ENCODE measurements at places on chromosomes 6 and 20. TPM values are rescaled to one million over a fixed set of nuclear protein-coding genes. Genes with fewer than 3 reads are reported as not detected.

DNA sequence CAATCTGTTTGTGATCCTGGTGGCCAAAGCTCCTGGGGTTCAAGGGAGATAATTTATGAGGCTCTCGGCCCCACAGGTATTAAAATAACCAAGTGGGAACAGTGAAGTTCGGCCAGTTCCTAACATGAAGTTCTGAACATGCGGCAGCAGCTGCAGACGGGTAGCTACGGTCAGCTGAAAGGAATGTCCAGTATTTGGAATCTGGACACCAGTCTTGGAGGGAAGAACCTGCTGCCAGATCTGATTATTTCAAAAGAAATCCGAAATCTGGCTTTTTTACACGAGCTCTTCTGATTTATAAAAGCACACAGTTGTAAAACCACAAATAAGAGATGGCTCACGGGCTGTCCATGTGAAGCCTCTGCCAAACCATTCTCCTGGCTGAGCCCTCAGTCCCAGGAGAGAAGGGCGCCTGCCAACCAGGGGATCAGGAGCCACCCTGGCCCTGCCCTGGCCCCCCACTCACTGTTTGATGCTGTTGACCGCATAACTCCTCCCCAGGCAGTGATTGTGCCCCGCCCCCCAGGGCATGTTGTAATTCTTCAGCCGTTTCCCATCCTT, 28.2 kb upstream of the KCNB1 start:
- DNase-seq: no peak

GRCh38 chr6:167548451-167548850, 223.6 kb downstream of the TTLL2 start:
- no peak for DNase-seq

GRCh38 chr6:169891846-169892245, 140.4 kb downstream of the ERMARD start:
- no peak for DNase-seq

GRCh38 chr20:50464026-50464724, 46.0 kb upstream of the PTPN1 start:
- peak; percentile 50 for DNase-seq

- DNase-seq: no peak
Observed at GRCh38 chr6:136398453-136398852, 108.8 kb upstream of the BCLAF1 start.

DNA sequence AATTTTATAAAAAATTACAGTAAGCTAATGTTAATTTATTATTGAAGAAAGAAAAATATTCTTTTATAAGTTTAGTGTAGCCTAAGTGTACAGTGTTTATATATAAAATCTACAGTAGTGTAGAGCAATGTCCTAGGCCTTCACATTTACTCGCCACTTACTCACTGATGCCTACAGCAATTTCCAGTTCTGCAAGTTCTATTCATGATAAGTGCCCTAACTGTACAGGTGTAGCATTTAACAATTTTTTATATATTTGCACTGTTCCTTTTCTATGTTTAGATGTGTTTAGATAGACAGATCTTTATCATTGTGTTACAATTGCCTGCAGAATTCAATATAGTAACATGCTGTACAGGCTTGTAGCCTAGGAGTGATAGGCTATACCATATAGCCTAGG, 80.1 kb upstream of the HDAC2 start:
- DNase-seq: no peak

Gene RBBP8NL
- not detected for total RNA-seq

Gene LPIN3
- 0.46 TPM for total RNA-seq

Gene CASS4
- 13.7 TPM for total RNA-seq

Gene ZNF391
- total RNA-seq: 4.5 TPM

Gene LAMA4
- total RNA-seq: 0.85 TPM

Gene OTOR
- not detected for total RNA-seq
